A172 (cell line): ENCODE measurements at places on chromosomes 12 and 14.

DNA sequence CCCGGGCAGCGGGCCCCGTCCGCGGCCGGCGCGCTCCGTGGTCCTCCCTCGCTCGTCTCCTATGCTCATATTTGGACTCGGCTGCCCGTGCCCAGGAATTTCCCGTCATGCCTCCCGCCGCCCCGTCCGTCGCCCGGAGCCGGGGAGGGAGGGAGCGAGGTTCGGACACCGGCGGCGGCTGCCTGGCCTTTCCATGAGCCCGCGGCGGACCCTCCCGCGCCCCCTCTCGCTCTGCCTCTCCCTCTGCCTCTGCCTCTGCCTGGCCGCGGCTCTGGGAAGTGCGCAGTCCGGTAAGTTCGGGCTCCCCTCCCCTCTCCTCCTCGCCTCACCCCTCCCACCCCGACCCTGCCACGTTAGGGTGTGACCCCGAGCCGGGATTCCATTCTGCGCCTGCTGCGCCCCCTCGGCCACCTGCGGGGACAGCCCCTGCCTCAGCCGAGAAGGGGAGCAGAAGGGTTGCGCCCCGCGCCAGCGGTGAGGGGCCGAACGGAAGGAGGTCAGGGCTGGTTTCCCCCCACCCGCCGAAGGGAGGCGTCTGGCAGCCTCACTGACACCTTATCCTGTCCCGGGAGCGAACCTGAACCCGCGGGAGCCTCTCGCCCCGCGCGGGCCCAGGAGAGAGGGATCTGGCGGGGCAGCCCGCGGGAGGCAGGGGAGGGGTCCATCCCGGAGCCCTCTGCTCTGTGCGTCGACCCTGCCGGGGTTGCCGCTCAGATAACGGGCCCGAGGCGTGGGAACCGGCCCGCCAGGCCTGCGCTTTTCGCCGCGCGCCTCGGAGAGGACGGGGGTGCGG lies at the start of gene MSRB3:
TSS of gene MSRB3 (plus strand) at position 108 of the 793 bp plus-strand sequence. CDS start 29,897 bp downstream, outside the sequence.
- DNase-seq: peak; percentile 41

DNA sequence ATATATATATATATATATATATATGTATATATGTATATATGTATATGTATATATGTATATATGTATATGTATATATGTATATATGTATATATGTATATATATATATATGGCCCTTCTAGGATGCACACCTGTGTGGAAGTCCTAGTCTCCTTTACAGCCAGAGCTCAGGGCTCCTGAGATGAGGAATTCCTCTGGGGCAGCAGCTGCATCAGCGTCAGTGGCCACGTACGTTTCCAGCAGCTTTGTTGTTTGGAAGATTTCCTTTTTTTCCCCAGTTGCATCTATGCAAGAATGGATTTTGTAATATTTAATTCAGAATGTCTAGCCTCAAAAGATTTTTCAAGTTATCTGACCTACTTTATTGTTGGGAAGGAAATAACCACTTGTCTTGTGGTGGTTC lies 68.6 kb downstream of the TNFAIP2 start:
- DNase-seq: no peak

- no peak for DNase-seq
Observed at GRCh38 chr12:31797230-31797872, 68.5 kb upstream of the AMN1 start.

- DNase-seq: no peak
Observed at GRCh38 chr14:98633380-98633779, 638.6 kb downstream of the BCL11B start.

DNA sequence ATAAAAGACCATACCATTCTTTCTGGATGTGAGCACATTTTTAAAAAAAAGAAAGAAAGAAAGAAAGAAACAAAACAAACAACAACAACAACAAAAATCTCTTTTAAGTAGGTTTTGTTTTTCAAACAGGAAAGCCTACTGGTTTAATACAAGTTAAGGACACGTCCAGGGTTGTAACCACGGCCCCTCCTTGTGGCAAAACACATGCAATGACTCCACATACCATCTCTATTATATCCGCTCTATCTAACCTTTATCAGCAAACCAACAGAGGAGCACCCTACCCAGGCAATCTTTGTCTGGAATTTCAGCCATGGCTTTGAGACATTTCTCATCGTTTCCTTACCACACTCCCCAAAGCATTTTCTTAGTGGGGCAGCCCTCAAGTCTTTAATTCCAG lies 360.5 kb upstream of the TMPO start:
- peak; percentile 10 for DNase-seq

DNA sequence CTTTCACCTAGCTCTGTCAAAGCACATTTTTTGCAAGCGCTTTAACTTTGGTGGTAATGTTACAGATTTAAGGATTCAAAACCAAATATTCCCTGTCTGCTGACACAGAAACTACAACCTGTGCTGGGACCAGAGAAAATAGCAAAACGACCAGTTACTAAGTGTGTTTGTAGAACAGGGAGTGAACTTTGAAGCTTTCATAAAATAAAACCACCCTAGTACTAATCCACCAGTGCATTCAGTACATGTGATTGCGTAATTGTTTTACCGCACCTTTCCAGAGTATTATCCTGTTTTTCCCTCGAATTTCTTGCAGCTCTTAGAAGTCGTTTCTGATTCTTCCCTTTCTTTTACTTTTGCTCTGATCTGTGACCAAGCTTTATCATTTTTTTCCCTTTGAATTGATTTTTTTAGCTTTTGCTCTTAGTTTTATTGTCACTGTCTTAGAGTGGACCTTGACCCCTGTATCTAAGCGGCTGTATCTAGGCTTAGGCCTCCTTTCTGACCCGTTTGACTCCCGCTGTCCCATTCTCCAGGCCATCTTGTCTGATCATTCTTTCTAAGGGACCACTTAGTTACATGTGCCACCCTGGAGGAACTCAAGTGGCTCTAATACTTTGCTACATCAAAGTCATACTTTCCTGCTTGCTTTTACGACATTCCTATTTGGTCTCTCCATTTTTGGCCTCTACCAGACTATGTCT lies 429.4 kb downstream of the PCNX1 start:
- DNase-seq: no peak
